ENCODE measurements at places on chromosomes 16 and 17.

DNA sequence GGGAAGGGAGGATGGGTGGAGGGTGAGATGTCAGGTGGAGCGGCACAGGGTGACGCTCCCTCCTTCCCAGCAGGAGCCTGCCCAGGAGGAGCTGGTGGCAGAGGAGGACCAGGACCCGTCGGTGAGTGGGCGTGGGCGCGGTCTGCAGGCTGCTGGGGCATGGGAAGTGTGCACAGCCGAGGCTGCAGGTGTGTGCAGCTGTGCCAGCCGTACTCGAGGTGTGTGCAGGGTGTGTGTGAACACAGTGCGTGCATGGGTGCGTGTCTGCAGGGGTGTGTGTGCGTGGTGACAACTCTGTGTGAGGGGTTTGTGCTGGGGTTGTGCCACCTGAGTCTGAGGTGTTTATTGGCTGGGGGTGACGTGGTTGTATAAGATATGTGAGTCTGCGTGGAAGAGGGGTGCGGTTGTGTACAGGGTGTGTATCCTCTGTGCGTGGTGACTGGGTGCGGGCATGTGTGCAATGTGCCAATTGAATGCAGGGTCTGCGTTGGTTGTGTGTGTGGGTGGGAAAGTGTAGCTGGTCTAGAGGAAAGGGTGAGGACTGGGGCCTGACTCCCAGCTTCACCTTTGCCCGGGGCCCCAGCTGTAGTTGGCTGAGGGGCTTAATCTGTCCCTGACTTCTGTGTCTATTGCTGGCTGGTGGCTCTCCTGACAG lies 670 bp downstream of the TNFSF12 start:
- no peak for DNase-seq

DNA sequence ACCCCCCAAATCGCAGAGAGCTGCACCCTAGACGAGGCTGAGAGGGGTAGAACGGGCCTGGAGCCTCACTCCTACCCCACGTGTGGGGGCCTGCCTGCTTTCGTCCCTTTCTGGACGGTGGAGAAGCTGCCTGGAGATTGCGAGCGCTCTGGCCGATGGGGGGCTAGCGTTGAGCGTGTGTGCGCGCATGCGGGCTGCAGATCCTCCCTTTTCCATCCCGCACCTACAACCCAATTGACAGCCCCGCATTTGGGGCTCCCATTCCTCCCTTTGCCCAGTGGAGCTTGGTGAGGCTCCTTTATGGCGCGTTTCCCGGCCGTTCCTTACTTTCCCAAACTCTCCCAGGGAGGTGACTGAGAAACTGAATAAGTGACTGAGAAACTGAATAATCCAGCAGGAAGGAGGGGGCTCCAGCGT lies 907 bp upstream of the ESRP2 start:
- no peak for DNase-seq

GRCh38 chr17:27868565-27868964 lies 24.6 kb downstream of the LYRM9 start:
- no peak for DNase-seq

DNA sequence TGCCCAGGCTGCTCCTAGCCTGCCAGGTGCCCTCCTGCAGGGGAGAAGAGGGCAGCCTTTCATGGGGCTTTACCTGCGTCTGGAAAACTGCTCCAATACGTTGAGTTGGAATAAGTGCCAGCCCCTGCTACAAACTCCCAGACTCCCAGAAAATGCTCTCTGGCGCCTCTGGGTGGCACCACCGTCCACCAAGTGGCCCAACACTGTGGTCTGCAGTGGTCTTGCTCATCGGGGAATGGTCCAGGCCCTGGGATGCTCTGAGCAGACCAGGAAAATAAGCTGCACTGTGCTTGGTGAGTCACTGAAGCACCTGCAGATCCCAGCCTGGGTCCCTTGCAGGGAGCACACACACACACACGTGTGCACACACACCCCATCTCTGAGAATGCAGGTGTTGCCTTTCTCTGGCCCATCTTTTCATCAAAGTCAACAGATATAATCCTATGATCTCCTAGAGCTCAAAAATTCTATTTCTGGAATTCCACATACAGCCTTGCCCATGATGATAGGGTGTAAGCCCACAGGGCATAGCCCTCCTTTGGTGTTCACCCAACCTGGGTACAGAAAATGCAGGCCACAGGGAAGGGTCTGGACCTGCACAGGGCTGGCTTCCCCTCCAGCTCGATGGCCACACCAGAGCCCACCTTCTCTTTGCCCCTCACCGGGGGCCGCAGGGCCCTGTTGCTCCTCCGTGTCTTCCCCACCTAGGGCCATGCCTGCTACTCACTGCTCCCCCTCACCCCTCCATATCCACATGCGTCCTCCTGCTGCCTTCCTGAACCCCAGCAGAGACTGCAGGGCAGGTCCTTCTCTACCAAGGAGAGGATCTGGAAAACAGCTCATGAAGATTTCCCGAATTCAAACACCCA lies 20.5 kb downstream of the CDIP1 start:
- DNase-seq = no peak

DNA sequence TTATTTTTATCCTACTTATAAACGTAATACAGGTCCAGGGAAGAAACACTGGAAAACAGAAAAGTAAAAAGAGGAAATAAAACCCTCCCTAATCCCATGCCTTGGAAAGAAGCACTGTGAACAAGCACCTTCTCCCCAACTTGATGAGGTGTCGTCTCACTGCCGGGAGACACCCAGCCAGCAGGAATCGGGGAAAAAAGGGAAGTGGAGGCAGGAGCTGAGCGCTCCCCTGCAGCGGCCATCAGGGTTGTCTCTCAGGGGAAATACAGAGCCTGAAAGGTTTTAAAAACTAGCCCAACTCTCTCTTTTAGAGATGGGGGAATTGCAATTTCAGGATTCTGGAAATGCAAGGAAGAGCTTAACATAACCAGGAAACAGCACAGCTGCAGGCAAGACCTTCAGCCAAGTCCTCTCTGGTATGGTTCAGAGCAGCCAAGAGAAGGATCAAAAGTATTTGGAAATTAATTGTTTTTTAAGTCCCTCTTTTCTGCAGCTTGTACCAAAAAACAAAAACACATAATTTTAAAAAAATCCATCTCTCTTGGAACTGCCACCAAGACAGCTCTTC lies 96.3 kb upstream of the RCVRN start:
- DNase-seq = no peak

DNA sequence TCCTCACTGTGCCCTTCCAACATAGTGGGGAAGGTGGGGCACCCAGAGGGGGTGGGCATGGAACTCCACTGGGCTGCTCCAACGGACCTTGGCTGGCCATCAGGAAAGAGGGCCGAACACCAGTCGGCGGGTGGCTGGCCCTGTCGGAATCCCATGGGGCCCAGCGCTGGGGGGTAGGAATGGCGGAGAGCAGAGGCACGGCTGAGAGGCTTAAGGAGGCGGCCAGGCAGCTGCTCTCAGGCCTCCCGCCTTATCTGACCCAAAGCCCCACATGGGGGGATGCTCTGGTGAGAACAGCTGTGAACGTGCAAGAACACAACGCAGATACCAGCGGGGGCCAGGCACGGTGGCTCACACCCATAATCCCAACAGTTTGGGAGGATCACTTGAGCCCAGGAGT lies 4.4 kb upstream of the MYO1C start:
- DNase-seq = no peak

GRCh38 chr16:9761870-9762269 lies 420.4 kb downstream of the GRIN2A start:
- no peak for DNase-seq

GRCh38 chr17:50424996-50425681 lies 879 bp upstream of the ACSF2 start:
- DNase-seq = no peak

DNA sequence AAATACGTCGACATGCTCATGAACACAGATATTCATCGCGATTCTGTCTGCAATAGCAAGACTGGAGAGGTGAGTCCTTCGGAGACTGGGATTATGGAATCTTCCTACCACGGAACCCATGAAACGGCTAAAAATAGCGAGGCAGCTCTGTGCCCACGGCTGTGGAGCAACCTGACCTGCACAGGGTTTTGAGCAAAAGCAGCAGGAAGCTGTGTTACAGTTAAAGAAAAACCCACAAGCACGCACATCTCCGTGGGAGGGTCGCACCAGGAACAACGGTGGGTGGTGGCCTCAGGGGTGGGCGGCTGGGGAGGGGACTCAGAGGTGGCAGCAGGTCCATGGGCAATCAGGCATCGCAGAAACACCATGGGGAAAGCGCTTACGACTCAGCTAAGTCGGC lies 24.8 kb downstream of the SLC38A10 start:
- DNase-seq = no peak

GRCh38 chr17:49580055-49580721 lies 4.5 kb downstream of the NXPH3 start:
- no peak for DNase-seq

DNA sequence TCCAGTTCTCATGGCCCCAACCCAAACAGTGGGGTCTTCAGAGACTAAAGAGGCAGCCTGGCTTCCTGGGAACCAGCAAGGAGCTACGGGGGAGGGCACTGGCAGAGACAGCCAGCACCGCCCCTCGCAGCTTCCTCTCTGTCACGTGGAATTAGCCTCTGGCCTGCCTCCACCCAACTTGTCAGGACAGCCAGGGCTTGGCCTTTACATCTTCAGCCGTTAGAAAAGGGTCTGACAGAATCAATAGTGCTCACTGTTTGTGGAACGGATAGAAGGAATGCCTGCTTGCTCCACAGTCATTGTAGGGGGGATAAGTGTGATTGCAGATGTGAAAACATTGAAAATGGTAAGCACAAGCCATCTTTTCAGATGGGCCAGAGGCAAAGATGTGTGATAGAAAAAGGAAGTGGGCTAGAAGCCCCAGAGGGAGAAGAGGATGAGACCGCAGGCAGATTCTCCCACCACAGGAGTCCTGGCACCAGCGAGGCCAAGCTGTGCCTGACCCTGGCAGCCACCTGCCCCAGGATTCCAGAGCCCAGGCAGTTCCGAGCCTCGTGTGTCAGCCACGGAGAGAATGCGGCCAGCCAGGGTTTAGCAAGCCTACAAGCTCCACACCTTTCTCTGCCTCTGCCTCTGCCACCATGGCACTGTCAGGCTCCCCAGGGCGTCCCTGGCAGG lies 18.6 kb downstream of the GRIN2C start:
- peak; percentile 74 for DNase-seq

GRCh38 chr17:69949973-69950695 lies 124.9 kb upstream of the KCNJ16 start:
- DNase-seq = no peak

DNA sequence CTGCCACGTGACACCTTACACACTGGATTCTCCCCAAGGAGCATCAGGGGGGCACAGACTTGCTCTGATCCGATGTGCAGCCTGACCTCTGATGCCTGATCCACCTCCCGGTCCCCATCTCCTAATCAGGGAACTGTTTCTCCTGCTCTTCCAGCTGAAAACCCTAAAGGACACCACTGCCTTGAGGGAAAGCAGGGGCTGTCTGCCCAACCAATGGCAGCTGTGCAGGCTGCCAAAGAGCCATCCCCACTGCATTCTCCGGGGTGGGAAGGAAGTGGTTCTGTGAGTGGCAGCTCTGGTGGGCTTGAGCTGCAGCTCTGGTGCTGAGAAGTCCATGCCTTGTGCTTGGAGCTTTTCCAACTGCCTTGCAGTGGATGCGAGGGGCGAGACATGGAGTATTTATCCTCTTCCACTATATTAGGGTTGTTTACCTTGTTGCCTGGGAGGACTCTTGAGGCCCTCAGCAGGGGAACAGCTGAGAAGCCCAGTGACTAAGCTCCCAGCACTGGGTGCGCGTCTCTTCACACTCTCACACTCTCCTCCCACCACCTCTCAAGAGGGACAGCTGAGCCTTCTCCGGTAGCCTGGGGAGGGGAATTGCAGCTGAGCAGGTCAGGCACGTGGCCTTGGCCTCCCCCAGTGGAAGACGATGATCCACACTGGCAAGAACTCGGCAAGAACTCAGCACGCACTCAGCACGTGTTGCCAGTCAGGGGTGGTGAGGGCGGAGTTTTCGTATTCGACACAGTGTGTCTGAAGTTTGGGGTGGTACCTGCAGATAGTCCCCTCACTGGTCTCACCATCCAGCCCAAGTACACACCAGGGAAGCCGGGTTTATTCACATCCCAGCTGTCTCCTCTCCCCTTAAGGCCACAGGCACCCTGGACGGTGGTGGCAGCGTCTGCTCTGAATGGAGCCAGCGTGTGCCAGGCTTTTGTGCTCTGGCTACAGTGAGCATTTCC lies 21.1 kb upstream of the SPATA32 start:
- DNase-seq = no peak

DNA sequence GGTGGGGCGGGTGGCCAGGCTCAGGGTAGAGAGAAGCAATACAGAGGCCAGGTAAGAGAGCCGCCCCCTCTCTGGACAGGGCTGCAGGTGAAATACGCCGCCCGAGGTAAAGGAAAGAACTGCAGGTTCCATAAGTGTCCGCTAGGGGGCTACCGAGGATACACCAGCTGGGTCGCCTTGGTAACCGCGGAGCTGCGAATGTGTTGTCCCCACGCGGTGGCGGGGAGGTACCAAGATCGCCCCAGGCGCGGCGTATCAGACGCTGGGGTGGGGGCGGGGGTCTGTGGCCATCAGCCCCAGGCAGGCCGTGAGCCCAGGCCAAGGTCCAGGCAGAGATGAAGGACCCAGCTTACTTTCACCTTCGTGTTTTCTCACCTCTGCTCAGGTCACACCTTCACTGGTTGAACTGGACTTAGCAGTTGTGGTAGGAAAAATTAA lies 18.4 kb upstream of the ZFP90 start:
- DNase-seq = peak; percentile 97

GRCh38 chr17:50180620-50181019 lies 14.8 kb downstream of the SGCA start:
- DNase-seq = no peak

GRCh38 chr17:44069974-44070454 lies 521 bp upstream of the G6PC3 start:
- peak; percentile 20 for DNase-seq

- DNase-seq = no peak
Measured at GRCh38 chr16:35492225-35492624, 2032.8 kb downstream of the TP53TG3F start.

- peak; percentile 33 for DNase-seq
Measured at GRCh38 chr16:54928411-54929089, 2.1 kb upstream of the IRX5 start.

- no peak for DNase-seq
Measured at GRCh38 chr17:61321344-61321743, 78.3 kb upstream of the TBX2 start.

GRCh38 chr16:883340-883739 lies 82.8 kb upstream of the GNG13 start:
- DNase-seq = no peak
